ENCODE measurements at places on chromosomes 12 and 14.

- DNase-seq, result no peak
Observed at GRCh38 chr14:25111061-25111601, 61.2 kb upstream of the STXBP6 start.

DNA sequence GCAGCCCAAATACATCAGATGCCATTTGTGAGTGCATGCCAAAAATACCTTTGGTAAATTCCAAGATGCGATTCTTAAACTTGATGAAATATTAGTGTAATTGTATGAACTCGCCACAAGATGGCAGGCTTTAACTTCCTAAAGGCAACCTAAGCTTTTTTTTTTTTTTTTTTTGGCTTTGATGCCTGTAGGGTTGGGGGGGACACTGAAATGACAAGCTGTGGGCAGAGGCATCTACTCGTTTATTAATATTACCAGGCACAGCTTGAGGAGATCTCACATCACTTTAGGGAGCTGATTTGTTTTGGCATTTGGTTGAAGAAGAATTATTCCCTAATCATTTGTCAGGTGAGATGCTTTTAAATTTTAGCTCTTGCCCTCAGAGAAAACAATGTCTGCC lies 126.7 kb upstream of the CCDC196 start:
- DNase-seq, result no peak

GRCh38 chr14:99545586-99545985 lies 58.4 kb downstream of the CCDC85C start:
- no peak for DNase-seq

GRCh38 chr12:48121522-48121921 lies 2.4 kb downstream of the PFKM start:
- DNase-seq, result no peak

- DNase-seq, result no peak
Observed at GRCh38 chr12:124898923-124899294, 15.5 kb downstream of the UBC start.

GRCh38 chr12:124804011-124804621 lies 59.5 kb downstream of the SCARB1 start:
- DNase-seq, result no peak

- DNase-seq, result no peak
Observed at GRCh38 chr14:43481864-43482263, 1025.2 kb downstream of the FSCB start.

DNA sequence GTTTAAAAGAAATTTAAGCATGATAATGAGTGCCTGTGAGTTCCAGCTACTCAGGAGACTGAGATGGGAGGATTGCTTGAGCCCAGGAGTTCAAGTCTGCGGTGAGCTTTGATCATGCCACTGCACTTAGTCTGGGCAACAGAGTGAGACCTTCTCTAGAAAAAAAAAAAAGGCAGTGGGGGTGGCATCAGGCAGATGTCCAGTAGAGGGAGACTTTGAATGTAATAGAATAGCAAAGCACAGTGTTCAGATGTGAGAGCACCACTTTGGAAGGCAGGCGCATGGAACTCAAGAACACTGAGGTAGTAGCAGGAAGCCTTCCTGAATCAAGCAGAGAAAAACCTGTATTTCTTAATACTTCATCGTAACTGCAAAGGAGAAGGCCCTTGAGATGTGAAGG lies 394.5 kb upstream of the GARIN6 start:
- DNase-seq, result no peak

DNA sequence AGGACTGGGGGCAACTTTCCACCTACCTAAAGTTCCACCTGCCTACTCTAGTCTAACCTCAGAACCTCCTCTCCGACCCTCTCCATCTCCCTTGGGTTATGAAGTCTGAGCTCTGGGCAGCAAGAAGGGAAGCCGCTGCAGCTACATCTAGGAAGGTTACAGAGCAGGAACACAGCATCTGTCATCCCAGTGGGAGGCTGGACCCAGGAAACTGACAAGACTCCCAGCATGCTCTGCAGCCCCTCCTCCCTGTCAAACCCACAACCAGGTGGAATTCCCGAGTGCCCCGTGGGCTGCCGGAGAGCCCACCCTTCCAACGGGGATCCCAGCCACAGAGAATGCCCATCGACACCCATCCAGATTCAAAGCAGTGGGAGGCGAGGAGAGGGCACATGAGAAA lies 2.1 kb downstream of the TESC start:
- DNase-seq, result no peak

DNA sequence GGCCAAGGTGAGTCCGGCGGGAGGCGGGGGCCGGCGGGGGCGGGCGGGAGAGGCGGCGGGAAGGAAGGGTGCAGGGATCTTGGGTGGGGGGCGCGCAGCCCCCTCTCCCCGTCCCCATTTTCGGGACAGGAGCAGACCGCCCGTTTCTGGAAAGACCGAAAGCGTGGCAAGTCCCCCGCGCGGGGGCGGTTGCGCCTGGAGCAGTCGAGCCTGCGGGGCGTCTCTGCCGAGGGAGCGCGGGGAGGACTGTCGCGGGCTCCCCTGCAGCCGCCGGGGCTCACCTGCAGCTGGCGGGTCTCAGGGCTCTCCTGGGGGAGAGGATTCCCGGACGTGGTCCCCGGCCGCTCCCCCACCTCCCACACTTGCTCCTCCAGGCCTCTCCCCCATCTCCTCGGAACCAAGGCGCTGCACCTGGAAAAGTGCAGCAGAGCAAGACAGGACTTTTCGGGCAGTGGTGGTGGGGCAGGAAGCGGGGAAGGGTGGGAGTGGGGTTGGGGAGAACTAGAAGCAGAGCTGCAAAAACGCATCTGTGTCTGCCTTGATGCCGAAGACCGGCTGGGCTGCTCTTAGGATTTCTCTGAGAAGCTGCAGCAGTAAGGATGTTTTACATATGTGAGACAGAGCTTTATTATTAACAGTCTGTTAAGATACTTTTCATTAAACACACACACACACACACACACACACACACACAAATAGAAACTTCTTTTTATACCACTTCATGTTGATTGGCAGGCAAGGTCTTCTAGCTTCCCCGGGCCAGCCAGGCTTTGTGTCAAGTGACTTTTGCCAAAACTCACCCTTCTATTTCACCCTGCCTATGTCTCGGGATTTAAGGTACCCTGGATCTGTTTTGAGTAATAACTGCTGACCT lies 677 bp downstream of the C12orf75 start:
- DNase-seq, result no peak

DNA sequence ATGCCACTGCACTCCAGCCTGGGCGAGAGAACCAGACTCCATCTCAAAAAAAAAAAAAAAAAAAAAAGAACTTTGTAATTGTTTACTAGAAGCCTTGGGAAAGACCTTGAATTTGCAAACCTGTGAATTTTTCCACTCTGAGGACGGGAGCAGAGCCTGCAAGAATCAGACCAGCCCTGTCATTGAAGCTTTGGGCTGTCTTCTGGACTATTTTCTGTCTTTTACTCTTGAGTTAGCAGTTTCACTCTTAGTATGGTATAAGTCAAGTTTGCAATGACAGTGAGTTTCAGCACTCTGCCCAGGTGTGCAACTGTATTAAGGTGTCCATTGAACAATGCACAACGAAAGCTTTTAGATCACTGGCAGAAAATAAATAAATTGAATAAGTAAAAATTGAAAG lies 81.4 kb upstream of the KRAS start:
- DNase-seq, result no peak

DNA sequence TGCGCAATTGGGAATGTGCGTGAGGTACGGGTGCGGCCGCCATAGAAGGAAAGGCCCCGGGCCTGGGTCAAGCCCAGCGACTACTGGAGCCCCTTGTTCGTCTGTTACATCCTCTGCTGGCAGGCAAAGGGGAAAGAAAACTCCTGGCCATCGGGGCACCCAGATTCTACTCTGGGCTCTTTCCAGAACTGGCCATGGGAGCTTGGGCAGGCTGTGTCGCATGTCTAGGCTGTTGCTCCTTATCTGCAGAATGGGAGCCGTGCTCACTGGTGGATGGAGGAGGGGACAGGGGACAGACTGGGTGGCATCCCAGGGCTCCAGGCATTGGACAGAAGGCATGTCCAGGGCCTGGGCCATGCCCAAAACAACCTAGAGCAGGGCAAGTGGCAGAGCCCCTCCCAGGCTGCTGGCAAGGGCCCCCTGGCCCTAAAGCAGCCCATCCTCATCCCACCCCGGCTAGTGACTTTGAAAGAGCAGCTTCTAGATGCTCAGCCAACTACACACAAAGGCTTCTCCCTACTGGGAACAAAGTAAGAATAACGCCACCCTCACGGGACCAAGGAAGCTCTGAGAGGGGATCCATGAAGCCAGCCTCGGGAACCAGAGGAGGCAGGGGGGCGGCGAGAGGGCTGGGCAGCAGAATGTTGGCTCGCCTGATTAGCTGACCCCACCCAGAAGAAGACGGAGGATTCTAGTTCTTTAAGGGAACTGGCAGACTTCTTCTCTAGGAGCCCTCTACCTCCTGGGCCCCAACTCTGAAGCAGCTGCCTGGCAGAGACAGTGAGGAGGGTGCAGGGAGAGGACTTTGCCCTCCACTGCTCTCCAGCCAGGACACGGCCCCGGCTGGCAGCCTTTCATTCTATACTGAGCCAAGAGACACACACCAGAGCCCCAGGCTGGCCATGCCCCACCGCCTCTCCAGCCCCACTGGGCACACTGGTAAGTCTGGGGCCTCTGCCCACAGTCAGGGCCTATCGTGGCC lies 96.8 kb downstream of the SINHCAF start:
- DNase-seq, result no peak

- DNase-seq, result no peak
Observed at GRCh38 chr12:121334513-121335343, 17.5 kb downstream of the ANAPC5 start.

DNA sequence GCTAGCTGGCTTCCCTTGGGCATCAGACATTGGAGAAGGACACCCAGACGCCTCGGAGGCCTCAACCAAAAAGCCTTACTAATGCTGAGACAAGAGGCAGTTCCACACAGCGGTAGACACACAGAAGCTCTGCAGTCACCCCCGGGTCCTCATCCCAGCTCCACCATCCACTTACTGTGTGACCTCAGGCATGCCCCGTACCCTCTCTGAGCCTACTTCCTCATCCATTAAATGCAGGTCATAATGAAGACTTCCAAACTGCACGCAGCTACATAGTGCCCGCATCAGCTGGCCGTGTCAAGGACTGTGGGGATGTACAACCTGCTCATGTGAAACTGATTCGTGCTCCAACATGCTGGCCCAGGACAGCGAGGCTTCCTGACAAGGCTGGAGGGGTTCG lies 72.3 kb downstream of the KDM2B start:
- no peak for DNase-seq

DNA sequence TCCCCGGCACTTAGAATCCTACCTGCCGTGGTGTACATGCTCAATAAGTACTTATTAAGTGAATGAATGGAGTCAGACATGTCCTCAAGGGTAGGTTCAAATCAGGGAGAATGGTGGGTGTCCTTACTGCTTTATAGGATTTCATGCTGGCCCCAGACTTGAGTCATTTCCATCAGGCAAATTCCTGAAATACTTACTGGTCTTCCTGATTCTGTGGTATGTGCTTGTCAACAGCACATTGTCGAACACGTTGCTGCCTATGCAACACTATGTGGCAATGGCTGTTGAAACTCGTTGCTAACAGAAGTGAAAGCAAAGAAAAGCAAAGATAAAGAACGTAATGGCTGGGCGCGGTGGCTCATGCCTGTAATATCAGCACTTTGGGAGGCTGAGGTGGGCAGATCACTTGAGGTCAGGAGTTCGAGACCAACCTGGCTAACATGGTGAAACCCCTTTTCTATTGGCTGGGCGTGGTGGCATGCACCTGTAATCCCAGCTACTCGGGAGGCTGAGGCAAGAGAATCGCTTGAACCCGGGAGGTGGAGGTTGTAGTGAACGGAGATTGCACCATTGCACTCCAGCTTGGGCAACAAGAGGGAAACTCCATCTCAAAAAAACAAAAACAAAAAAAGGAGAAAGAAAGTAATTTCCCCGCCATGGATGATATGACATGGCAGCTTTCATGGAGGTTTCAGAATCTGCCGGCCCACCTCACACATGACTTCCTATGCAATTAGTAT lies 214.9 kb downstream of the ZFP36L1 start:
- no peak for DNase-seq

GRCh38 chr14:65753061-65753460 lies 340.5 kb downstream of the FUT8 start:
- DNase-seq, result no peak

- no peak for DNase-seq
Observed at GRCh38 chr12:105740369-105740768, 398.4 kb downstream of the NUAK1 start.

DNA sequence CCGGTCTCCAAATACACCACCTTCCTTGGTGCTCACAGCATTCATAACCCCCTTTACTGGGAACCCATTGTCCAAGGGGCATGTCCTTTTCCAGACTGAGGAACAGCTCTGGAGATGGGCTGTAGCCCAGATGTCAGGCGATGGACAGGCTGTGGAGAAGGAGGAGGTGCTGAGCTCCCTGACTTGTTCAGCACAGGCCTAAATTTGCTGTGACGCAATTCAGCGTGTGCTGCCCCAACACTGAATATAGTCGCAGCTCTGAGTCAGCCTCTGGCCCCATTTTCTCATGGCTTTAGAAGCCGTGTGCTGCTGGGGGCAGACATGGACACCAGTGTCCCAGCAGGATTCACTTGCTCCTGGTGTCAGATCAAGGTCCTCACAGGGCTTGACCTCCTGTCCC lies 269.1 kb downstream of the EMP1 start:
- DNase-seq, result no peak

DNA sequence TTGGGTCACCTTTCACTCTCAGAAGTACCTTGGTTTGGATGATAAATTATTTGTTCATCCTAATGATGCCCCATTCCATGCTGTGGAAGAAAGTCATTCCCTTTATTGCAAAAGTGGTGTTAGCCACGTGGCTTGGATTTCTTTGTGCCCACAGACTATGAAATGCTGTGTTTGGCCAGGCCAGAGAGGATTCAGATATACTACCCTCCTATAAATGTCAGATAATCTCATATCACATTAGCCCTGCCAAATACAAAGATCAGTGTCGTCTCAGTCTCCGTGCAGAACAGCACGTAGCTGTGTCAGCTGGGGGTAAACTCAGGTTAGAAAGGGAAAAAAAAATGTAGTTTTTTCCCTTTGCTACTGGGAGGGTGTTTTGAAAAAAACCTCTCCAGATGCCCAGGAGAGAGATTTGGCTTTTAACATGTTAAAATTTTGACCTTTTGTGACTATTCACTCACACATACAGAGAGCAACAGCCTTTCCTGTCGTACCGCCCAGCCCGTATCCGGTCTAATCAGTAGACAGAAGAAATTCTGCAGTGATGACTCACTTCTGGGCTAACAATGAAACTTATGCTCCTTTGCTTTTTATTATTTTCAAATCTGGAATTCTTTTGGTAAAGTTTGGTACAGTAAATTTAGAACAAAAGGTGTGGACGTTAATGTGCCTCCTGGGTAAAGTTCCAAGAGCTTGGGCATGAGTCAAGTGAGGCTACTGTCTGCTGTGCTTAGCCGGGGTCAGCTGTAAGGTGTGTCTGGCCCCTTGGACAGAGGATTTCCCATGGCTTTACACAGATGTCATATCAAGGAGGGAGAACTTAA lies 8.5 kb upstream of the PTPRB start:
- DNase-seq, result no peak

- DNase-seq, result no peak
Observed at GRCh38 chr14:58060077-58060476, 91.9 kb downstream of the ARMH4 start.

All from stimulated activated CD4-positive, alpha-beta T cell treated with anti-CD3 and anti-CD28 coated beads, TNF-alpha, amount 100 ng/mL, for 4 hours (primary cell).